ENCODE measurements at places on chromosomes 2 and 18.

GRCh38 chr2:146817613-146818012 lies 1027.2 kb upstream of the ACVR2A start:
- no peak for DNase-seq

- DNase-seq, result no peak
These were observed 209.2 kb upstream of the SMAD2 start for GRCh38 chr18:48139431-48140347.

- no peak for DNase-seq
These were observed 948 bp upstream of the GATA6 start for GRCh38 chr18:22168360-22168921.

DNA sequence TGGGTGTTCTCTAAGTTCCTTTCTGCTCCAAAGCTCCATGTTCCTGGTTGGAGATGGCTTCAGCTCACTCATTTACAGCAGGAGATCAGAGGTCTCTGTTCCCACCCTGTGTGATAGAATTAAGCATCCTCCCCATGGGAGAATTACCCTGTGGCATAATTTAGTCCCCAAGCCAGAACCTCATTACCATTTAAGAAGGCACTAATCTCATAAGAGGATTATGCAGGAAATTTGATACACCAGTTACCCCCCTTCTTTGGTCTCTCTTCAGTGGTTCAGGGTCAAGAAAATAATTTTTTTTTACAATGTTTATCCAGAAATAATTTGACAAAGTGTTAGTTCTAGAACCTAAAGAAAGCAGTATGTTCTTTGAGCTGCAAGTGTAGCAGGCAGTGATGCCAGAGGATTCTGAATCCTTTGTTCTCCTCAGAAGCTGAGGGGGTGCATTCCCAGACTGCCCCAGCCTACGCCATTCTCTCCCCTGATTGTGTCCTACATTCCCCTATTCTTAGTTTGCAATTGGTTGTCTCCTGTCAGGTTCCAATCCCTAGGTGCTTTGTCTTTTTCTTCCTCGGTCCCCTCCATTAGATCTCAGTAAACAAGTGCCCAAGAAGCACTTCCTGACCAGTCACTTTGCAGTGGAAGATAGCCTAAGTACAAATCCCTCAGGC lies 163.6 kb downstream of the PRKCE start:
- DNase-seq, result no peak

GRCh38 chr2:148614322-148615049 lies 30.1 kb upstream of the EPC2 start:
- no peak for DNase-seq

DNA sequence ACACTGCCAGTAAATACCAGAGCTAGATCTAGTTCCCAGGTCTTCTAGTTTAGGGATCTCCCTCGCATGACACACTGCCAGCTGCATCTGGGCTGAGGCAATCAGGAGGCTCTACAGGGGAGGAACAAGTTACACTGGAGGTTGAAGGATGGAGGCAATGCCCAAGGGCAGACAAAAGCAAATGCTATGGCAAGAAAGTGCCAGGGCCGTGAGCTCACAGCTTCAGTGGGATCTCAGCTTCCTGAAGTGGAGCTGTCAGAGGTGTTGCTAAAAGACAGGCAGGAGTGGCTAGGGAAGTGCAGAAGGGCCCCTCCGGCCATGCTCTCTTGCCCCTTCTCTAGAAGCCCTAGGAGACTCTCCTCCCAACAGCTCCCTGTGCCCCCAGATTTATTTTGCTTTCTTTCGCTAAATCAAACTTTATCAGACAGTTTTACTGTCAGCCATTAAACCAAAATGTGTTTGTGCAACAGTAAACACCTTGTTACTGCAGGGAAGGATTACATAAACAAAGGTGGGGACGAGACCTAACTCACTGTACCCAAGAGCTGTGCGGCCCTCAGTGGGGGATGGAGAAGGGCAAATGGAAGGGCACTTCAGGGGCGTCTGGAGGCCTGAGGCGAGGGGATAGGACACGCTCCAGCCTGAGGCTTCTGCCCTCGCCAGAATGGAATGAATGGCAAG lies 39.4 kb upstream of the PKDCC start:
- no peak for DNase-seq

- DNase-seq, result no peak
These were observed 42.9 kb downstream of the BOLA3 start for GRCh38 chr2:74104839-74105238.

DNA sequence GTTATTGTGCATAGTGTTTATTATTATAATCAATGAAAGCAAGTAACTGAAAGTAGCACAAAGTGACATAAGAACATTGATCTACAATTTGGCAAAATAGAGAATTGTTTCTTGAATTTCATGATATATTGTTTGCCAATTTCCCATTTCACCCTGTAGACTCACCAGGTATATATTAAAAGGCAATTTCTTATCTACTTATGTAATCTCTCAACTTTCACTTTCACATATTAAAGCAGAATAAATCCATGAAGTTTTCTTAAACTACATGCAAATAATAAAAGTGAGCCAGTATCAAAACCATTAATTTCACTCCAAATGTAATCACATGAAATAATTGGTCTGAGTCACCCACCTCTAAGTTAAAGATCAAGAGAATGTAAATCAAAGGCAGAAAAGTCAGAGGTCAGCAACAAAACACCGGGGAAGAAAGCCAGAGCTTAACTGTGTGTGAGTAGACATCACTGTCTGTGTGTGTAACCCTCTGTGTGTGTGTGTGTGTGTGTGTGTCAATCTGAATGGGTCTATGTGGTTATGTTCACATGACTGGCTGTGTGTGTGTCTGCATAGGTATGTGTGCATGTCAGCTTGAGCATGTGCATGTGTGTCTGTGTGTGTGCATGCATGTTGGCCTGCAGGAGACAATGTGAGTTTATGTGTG lies 44.1 kb downstream of the ZNF385B start:
- no peak for DNase-seq

- no peak for DNase-seq
These were observed 82.8 kb upstream of the ZNF521 start for GRCh38 chr18:25434745-25435144.

- DNase-seq, result no peak
These were observed 53.6 kb upstream of the EML6 start for GRCh38 chr2:54669677-54670484.

GRCh38 chr2:180823546-180824141 lies 156.8 kb upstream of the UBE2E3 start:
- no peak for DNase-seq

- DNase-seq, result no peak
These were observed 47.0 kb downstream of the RAB12 start for GRCh38 chr18:8656232-8656631.

- DNase-seq, result no peak
These were observed 133.7 kb downstream of the MSH2 start for GRCh38 chr2:47536696-47537095.

- DNase-seq, result no peak
These were observed 300.4 kb downstream of the KCNS3 start for GRCh38 chr2:18178736-18179349.

- no peak for DNase-seq
These were observed 47.8 kb downstream of the TMEM17 start for GRCh38 chr2:62458206-62458641.

GRCh38 chr2:220393711-220394110 lies 766.3 kb downstream of the SLC4A3 start:
- no peak for DNase-seq

DNA sequence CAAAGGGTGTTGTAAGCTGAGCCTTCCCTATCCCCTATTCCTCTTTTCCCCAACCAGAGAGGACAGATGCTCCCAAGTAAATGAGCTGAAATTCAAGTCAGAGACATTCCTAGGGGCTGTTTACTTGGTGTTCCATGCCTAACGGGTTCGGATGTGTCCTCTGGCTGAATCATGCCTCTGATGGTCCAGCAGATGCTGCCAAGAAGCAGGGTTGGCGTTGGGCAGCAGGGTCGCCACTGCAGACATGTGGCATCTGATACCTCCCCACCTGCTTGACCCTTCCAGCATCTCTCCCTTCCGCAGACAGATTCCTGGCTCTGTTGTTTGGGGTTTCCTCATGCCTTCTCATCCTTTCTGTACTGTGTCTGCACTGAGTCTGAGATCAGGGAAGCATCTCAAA lies 108.3 kb downstream of the HNRNPLL start:
- DNase-seq, result no peak

- DNase-seq, result no peak
These were observed 62.2 kb downstream of the PPP4R1 start for GRCh38 chr18:9552191-9552590.

- DNase-seq, result no peak
These were observed 43.4 kb upstream of the NEUROD1 start for GRCh38 chr2:181723731-181724130.

- DNase-seq, result no peak
These were observed 166.5 kb upstream of the SPOPL start for GRCh38 chr2:138335036-138335435.

DNA sequence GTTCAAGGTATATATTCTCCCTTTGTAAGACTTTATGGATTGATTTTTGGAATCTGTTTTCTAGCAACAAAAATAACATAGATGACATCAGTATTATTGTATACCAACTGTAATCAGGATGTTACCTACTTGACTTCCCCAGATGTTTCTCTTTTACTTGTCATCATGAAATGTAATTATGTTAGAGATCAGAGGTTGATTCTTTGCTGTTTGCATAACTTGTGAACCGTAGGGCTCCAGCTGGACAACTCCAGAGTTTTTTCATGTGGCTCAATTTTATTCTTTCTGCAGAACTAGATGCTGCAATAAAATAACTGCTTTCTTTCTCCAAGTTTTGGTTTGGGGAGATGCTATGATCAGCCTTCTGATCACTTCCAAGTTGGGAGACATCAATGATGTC lies 58.1 kb downstream of the SPOPL start:
- no peak for DNase-seq

GRCh38 chr2:8003462-8004075 lies 678.3 kb upstream of the ID2 start:
- no peak for DNase-seq

GRCh38 chr2:60796573-60797509 lies 40.8 kb downstream of the PAPOLG start:
- DNase-seq, result no peak

DNA sequence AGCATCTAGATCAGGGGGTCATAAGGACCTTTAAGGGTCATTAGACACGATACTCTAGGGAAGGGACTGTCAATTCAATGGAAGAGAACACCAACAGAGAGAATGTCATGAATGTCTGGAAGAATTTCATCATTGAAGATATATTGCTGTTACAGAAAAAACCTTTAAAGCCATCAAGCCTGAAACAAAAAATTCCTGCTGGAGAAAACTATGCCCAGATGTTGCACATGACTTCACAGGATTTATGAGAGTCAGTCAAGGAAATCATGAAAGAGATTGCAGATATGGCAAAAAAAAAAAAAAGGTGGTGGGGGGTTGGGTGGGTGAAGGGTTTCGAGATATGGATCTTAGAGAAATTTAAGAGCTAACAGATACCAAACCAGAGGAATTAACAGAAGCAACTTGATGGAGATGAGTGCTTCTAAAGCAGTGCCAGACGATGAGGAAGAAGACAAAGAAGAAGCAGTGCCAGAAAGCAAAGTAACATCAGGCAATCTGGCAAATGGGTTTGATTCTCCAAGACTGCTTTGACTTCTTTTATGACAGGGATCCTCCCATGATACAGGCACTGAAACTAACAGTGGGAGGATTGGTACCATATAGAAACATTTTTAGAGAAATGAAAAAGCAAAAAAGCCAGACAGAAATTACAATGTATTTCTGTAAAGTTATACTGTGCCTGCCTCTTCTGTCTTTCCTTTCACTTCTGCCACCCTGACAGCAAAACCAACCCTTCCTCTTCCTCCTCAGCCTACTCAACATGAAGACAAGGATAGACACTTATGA lies 28.5 kb downstream of the MAP4K3 start:
- no peak for DNase-seq

DNA sequence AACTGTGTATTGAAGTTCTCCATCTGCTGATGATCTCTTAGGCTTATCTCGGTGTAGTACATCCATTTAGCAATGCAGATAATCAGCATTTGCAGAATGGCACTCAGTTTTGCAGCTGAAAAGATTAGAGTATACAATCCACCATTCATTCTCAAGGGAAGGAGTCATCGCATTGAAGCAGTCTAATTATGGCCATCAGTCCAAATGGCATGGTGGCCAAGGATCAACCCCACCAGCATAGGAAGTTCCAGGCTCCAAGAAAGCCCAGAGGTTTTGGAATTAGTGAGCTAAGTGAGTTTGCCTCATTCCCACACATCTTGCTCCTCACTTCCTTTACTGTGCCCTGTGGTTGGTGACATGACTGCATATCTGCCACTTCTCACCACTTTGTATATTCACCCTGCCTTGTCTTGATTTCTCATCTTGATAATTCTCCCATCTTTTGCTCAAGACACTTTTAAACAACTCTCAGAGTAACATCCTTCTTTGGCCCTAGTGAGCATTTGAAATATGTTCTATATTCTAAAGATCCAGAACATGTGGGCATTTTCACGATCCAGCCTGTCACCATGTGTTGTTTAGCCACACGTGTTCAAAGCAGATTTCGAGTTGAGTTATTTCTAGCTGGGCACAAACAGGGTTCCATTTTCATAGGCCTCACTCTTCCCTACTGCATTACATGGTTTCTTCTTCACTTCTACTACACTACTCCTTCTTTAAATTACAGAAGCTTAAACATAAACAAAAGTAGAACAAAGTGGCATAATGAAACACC lies 1119.8 kb downstream of the TSN start:
- DNase-seq, result no peak

GRCh38 chr2:29751390-29751789 lies 170.0 kb downstream of the ALK start:
- DNase-seq, result no peak

- no peak for DNase-seq
These were observed 200.9 kb upstream of the FN1 start for GRCh38 chr2:215636816-215637215.

DNA sequence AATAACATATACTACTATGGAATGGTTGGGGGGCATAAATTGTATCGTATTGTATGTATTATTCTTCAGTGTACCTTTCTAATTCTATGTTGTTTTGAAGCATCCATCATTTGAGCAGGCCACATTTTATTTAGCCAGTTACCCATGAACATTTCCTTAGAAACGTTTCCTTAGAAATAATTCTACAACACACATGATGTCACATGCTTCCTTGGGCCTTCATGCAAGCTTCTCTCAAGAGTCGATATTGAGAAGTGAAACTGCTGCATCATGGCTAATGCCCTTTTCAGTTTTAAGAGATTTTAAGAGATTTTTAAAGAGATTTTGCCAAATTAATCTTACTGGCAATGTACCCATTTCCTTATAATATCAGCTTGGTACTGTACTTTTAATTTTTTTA lies 63.9 kb downstream of the ALPK2 start:
- no peak for DNase-seq

GRCh38 chr2:67840460-67841068 lies 222.2 kb downstream of the C1D start:
- DNase-seq, result no peak
